ENCODE measurements at places on chromosomes 2 and 18. TPM values are rescaled to one million over a fixed set of nuclear protein-coding genes. Genes with fewer than 3 reads are reported as not detected.

- DNase-seq: no peak
Observed at GRCh38 chr18:13616041-13616440, 110.3 kb downstream of the FAM210A start.

DNA sequence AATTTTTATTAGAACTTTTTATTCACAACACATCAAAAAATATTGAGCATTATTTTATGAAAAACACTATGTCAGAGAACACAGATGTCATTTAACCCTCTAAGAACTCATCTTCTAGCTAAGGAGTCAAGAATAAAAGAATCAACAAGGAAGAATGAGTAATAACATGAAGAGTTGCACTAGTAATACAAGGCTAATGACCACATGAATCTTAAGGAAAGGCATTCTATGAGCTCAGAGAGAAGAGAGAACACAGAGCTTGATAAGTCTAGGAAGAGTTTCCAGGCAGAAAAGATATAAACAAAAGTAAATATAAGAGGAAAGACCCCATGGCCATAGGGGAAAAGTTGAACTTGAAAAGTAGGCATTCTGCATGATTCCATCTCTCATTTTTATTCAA lies 166.5 kb downstream of the MAIP1 start:
- DNase-seq: no peak

DNA sequence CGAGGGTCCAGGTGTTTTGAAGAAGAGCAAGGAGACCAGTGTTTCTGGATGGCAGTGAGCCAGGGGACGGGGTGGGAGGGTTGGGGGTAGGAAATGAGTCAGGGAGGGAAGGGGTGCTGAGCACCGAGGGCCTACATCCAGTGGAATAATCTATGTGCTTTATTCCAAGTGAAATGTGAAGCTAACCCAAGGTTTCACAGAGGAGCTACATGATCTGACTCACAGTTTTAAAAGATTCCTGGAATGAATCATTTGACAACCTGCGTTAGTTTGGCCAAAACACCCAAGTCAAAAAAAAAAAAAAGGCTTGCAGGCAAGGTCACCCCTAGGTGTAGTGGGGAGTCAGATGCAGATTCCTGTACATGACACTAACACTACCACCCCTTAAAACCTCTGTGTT lies 419.7 kb upstream of the MEX3C start:
- no peak for DNase-seq

CD8B gene
- not detected for total RNA-seq

DNA sequence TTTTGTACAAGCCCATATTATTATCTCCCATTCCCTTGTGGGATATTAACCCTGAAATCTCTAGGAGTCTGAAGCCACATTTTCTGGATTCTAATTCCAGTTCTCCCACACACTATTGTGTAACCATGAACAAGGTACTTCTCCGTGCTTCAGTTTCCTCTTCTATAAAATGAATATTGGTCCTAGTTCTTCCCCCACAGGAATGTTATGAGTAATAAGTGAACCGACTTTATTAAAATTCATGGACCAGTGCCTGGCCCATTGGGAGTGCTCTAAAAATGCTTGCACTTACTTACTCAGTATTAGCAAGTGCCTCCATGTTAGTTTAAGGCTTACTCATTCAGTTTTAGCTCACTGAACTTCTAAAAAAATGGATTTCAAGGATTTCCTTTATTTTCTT lies 1.4 kb upstream of the ACMSD start:
- no peak for DNase-seq
